Activated naive CD4-positive, alpha-beta T cell treated with anti-CD3 and anti-CD28 coated beads, Interleukin-2, amount 50 U/mL, for 72 hours (primary cell): ENCODE measurements at places on chromosomes 2 and 18.

- no peak for DNase-seq
These were observed 4.5 kb downstream of the RPL37A start for GRCh38 chr2:216503159-216503629.

GRCh38 chr2:8835279-8835678 lies 2.1 kb downstream of the KIDINS220 start:
- no peak for DNase-seq

DNA sequence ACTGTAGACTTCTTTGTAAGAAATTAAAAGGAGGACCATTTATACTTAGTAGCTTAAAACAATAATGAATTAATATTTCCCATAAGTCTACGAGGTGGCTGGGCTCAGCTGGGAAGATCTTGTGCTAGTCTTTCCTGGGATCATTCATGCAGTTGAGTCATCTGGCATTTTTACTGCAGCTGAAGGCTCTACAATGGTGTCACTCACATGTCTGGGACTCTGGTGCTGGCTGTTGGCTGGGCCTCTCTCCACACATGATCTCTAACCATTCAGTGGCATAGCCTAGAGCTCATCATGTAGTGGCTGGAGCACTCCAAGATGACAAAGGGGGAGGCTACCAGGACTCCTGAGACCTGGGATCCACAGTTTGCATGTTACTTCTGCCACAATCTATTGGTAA lies 35.5 kb downstream of the CLASP1 start:
- DNase-seq, result no peak

- no peak for DNase-seq
These were observed 324.9 kb upstream of the TCF4 start for GRCh38 chr18:55912919-55913318.

DNA sequence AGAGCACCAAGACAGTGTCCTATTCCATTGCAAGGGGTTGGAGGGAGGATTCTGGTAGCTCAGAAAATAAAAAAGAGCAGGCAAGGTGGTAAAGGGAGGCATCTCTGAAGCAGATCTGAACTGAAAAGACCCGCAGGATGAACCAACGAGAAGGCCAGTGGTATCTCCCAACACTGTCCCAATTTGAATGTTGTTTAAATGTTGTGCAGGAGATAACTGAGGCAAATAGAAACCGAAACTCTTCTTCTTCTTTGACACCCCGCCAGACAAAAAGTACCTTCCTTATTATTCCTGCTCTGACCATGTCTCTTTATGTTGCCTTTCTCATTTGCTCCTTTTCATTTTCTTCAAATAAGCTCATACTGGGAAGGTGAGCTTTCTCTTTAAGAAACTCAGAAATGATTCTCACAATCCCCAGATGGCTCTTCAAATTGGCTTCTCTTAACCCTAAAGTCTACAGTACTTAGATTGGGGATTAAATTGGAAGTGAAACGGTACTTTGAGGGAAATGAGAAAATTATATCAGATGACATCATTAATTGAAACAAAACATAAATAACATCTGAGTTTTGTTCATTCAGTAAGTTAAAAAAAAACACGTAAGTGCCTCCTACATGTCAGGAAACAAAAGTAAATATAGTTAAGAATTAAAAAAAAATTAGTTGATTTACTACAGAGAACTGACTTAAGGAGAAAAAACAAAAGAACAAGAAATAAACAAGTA lies 143.6 kb downstream of the WDPCP start:
- DNase-seq, result no peak

GRCh38 chr2:231469583-231469950 lies 5.3 kb upstream of the NCL start:
- DNase-seq, result no peak

DNA sequence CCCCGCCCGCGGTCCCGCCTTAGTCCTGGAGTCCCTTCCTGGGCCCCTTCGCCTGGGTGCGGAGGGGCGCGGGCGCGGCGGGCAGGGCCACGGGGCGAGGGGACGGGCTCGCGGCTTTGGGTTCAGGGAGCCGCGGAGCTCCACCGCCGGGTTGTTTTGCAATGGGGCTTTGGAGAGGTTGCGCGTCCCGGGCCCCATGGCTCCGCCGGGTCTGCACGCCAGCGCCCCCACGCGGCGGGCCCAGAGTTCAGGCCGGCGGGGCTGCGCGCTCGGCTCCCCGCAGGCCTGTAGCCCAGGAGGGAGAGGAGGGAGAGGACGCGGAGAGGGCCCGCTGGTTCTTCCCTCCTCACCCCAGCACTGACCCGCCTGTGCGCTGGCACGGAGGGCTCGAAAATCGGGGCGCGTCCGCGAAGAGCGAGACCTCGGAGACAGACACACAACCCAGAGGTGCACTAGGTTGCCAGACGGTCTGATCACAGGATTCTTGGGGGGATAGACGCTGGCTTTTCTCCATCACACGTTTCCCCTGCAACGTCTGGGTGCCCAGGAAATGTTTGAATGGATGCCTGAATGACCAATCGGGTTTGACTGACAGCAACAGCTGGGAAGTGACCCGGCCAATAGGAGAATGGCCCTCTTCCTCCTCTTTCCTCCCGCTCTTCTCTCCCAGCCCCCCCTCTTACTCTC lies 4.9 kb upstream of the SIX2 start:
- no peak for DNase-seq

DNA sequence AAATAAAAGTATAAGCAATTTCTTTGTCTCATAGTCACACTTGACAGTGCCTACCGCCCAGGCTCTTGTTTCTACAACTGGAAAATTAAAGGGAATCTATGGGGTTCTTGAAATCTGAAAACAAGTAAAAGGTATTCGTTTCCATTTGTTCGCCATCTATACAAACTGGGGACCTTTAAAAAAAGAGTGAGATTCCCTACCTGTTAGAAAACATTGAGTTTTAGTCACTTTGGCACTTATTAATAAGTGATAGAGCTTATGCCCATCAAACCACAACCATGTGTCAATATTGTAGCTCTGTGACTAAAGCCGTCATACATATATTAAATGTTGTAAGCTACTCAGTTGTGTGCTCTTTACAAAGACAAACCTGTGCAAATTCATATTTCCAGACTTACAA lies 13.2 kb downstream of the FN1 start:
- no peak for DNase-seq

GRCh38 chr2:129864719-129865118 lies 114.7 kb upstream of the RAB6C start:
- no peak for DNase-seq
